ENCODE measurements at places on chromosomes 4 and X.

DNA sequence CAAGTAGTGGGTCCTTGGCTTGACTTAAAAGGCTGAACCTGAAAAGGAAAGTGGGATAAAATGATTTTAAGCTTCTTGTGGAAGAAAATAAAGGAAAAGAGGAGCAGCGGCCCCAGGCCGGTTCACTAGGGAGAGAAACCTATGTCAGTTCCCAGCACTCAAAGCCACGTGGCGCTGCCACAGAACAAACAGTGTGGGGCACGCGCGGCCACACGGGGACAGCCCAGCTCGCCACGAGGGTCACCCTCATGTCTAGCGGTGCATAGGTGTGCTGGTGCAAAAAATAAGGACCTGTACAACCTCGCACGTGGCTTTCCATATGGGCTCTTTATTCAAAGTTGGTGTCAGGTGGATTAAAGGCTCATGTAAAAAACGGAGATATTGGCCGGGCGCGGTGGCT, 17.1 kb downstream of the MSANTD1 start:
- H3K27me3 ChIP-seq, result no peaks in the 10 kb centered on the region
- no peak overlapping the region for H3K27ac ChIP-seq
- DNase-seq, result peak; percentile 0
- no peaks in the 10 kb centered on the region for H3K36me3 ChIP-seq

- peak overlapping the region; percentile 85 for H3K4me3 ChIP-seq
- H3K36me3 ChIP-seq, result peaks cover 60% of the 10 kb centered on the region
- peak; percentile 54 for DNase-seq
- no peaks in the 10 kb centered on the region for H3K27me3 ChIP-seq
- H3K4me1 ChIP-seq, result peaks cover 28% of the 10 kb centered on the region
- peak overlapping the region; percentile 98 for H3K27ac ChIP-seq
Measured at GRCh38 chr4:40199179-40199670, 2.4 kb downstream of the RHOH start.

GRCh38 chr4:6409381-6409780, 63.0 kb downstream of the PPP2R2C start:
- no peak for DNase-seq
- peaks cover 18% of the 10 kb centered on the region for H3K27me3 ChIP-seq
- H3K4me3 ChIP-seq, result no peak overlapping the region
- H3K4me1 ChIP-seq, result no peaks in the 10 kb centered on the region

DNA sequence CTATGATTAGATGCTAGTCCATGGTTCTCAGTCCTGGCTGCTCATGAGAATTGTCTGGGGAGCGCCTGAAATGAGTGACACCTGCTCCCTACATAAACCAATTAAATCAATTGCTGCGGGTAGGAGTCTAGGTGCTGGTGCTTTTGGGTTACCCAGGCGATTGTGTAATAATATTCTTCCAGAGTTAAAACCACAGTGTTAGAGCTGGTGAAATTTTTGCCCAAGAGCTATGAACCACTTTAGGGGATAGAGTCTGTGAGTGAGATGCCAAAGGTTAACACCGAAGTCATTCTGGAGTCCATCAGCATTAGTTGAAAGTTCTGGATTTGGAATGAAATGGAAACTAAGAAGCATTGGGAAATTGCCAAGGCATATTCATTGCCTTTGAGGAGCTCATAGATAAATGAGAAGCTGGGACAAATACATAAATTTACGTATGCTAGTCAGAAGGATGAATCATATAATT, 15.3 kb downstream of the PDK3 start:
- peak; percentile 20 for DNase-seq
- H3K36me3 ChIP-seq, result peaks cover 8% of the 10 kb centered on the region
- H3K27me3 ChIP-seq, result no peaks in the 10 kb centered on the region
- H3K27ac ChIP-seq, result peak overlapping the region; percentile 96
- peak overlapping the region; percentile 69 for H3K4me3 ChIP-seq
- peaks cover 64% of the 10 kb centered on the region for H3K4me1 ChIP-seq
